ENCODE measurements at places on chromosomes 6 and 20.

DNA sequence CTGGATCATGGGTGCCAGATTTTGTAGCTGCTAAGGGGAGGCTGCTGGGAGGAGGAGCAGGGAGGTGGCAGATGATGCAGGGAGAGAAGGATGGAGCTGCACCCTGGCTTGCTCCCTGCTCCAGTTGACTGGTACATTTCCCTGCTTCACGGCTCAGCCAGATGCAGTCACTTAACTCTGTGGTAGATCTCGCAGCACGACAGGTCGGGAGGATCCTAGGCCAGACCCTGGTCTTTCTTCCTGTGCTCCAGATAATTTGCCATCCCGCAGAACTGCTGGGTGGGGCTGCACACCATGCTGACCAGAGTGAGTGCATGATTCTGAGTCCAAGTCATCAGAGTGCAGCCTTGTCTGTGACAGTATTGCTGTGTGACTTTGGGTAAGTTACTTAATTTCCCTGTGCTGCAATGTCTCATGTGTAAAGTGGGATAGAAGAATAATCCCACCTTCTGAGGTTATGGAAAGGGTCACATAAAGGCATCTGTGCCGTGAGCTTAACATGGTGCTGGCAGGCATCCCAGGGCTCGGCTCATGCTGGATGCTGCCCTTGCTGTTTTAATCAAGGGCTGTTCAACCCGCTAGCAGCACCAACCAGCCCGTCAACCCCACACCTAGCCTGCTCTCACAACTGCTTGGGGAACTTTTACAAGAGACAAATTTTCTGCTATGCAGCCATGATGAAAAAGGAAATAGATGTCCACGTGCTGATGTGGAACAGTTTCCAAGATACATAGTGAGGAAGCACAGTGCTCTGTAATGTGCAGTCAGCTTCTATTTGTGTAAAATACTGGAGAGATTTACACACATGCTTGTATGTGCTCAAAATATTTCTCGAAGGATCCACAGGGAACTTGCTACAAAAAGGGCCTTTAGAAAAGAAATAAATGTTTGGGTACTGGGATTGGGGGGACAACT, 257.9 kb downstream of the CDH26 start:
- DNase-seq, result no peak

DNA sequence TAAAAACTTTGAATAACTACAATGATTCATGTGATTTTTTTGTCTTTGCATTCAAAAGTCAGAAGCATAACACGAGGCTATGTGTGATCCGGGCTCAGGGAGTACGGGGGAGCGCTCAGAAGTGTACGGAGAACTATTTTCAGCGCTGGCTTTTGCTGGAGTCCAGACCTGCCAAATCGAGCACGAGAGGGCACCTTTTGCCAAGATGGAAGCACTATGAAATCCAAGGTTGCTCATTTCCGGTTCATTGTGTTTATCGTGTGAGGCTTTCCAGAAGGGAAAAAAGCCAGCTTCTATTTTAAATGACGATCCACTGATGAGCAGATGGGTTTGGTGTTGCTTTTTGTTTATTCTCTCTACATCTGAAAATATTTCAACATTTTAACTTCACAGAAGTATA, 11.3 kb downstream of the RAMACL start:
- no peak for DNase-seq

GRCh38 chr6:105072798-105073199, 107.0 kb downstream of the POPDC3 start:
- DNase-seq, result no peak

GRCh38 chr6:111651185-111652034, 45.7 kb upstream of the TRAF3IP2 start:
- DNase-seq, result peak; percentile 22

- DNase-seq, result no peak
These were observed 643 bp upstream of the SLC35D3 start for GRCh38 chr6:136921381-136921935.

GRCh38 chr20:48832405-48832730, 4.6 kb upstream of the PREX1 start:
- no peak for DNase-seq

DNA sequence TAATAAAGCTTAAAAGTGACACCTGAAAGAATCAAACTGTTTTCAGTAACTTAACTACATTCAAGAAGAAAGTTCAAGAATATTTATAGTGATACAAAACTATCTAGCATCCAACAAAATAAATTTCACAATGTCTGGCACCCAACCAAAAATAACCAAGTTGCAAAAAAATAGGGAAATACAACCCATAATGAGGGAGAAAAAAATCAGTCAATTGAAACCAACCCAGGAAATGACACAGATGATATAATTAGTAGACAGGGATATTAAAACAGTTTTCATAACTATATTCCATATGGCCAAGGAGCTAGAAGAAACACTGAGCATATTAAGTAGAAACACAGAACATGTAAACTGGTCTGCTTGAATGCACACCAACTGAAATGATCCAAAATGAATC, 120.2 kb upstream of the BEND3 start:
- DNase-seq, result no peak

DNA sequence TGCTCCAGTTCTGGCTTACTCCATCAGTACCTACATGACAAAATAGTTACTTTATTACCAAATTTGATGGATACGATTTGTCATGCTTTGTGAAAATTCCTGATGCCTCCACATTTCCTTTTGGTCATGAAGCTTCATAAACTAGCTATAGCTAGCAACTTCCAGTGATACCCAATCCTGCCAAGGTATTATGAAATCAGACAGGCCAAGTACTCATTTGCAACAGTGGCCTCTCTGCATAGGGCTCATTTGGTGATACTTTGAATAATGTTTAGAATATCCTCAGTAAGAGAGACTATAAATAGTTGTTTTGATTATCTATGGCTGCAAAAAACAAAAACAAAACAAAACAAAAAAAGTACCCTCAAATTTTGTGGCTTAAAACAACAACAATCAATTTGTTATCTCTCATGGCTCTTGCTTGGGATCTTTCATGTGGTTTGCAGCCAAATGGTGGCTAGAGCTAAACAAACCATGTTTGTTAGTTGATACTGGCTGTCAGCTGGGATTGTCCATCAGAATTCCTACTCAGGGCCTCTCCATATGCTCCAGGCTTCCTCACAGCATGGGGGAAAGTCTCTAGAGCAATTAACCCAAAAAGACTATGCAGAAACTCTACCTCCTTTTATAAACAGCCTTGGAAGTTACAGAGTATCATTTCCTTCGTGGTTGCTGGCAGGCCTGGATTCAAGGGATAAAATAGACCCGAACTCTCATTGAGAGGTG, 10.1 kb upstream of the PRL start:
- DNase-seq, result no peak

DNA sequence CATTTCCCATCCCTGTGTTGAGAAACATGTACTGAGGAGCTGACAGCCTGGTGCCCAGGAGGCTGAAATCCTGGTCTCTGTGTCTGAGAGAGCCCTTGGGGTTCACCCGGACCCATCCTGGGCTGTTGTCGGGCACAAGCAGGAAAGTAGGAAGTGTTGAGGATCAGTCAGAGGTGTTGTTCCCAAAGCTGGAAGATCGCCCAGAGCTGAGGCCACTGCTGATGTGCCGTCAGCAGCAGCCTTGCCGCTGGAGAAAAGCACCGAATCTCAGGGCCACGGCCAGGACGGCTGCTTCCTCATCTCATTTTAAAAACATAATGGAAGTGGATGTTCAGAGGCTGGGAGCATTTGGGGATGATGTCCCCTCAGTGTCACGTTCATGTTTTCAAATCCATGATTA, 218.5 kb downstream of the UST start:
- DNase-seq, result no peak
